ENCODE measurements at places on chromosomes 3 and 15.

DNA sequence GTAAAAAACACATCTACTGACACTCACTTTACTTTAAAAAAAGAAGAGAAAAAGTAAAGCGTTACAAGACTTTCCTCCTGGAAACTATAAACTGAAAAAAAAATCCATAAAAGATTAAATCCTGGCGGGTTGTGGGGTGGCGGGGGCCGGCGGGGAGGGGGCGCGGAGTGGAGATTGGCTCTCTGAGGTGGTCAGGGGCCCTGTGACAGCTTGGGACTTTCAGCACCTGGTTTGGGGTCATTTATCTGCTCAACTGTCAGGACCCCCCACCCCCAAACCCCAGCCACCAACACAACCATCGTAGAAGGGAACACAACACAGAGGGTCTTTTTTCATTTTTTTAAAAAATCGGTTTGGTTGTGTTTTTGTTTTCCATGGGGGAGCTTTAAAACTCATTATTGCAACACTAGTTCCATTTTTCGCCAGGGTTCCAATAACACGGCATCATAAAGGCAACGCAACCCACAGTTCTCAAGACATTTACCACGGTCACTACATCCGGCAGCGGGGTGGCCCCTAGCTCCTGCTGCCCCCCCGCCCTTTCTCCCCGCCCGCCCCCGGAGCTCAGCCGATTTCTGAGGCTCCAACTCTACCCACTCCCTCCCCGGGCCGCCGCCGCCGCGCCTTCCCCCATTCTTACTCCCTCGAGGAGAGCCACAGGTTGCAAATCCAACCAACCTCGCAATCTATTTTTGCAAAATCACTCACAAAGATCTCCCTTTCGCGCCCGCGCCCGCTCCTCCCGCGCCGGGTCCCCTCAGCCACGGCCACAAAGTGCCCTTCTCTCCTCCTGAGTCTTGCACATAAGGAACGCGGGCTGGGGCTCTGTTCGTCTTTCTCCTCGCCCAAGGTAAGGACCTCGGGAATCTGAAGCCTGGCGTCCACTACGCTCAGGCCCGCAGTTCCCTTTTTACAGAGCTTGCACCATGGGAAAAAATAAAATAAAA is 1.8 kb downstream of the BCL6 start:
- H3K27ac ChIP-seq: peak overlapping the region; percentile 100
- H3K4me3 ChIP-seq: peak overlapping the region; percentile 99
- peaks cover 10% of the 10 kb centered on the region for H3K27me3 ChIP-seq

DNA sequence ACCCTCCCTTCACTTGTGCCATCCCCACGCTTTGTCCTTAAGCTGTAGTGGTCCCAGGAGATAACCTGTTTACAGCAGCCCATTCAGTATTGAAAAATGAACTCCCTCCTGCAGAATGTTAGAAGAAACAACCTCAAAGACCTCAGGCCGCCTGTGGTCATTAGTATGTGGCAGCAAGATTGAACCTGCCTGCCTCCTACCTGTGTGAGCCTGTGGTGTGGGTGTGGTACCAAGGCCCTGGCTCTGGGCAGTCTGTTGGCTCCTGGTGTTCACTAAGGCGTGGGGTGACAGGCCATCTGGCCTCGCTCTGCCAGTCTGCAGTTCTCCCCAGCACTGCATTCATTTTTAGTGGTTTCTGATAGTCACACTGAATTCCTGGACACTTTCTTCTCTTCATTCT is 21.0 kb downstream of the LSM3 start:
- H3K4me1 ChIP-seq: peaks cover 16% of the 10 kb centered on the region
- DNase-seq: no peak
- H3K36me3 ChIP-seq: peaks cover 45% of the 10 kb centered on the region
- no peak overlapping the region for H3K4me3 ChIP-seq
- peaks cover 2% of the 10 kb centered on the region for H3K27me3 ChIP-seq

- peaks cover 17% of the 10 kb centered on the region for H3K36me3 ChIP-seq
- H3K4me3 ChIP-seq: no peak overlapping the region
- H3K4me1 ChIP-seq: no peaks in the 10 kb centered on the region
- H3K27me3 ChIP-seq: no peaks in the 10 kb centered on the region
- H3K27ac ChIP-seq: no peak overlapping the region
Measured at GRCh38 chr3:15405448-15406050, 21.8 kb downstream of the METTL6 start.

DNA sequence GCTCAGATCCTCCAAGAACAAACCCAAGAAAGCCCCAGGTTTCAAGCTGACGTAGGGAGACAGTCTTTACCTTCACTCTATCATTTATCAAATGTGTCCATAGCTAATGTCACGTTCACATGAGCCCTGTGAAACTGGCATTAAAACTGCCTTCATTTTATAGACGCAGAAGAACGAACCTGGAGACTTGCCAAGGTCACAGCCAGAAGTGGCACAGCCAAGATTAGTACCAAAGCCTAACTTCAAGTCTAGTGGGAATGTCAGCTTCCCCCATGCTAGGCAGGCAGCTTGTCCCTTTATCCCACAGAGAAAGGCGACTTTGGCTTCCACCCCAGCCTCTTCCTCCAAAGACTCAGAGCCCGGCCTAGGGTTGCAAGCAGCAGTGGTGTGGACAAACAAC is 517.2 kb downstream of the SHQ1 start:
- peaks cover 32% of the 10 kb centered on the region for H3K27me3 ChIP-seq
- no peak overlapping the region for H3K4me3 ChIP-seq
- no peaks in the 10 kb centered on the region for H3K36me3 ChIP-seq
- no peak overlapping the region for H3K27ac ChIP-seq

DNA sequence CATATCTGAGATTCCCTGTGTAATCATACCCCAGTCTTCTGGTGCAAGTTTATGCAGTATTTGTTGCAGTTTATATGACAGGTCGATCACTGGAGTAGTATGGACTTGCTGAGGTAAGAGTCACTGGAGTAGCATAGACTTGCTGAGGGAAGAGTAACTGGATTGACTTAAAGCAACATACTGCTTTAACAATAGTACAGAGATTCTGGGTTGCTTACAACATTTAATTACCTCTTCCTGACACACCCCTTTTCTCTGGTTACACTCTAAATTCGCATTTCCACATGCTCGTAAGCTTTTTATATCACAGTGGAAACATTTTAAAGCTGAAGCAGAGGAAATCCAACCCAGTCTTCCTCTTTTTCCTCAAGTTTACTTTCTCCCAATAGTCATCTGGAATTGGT is 11.8 kb downstream of the AAGAB start:
- H3K27ac ChIP-seq: no peak overlapping the region
- no peak overlapping the region for H3K4me3 ChIP-seq
- H3K27me3 ChIP-seq: no peaks in the 10 kb centered on the region
- H3K4me1 ChIP-seq: peaks cover 18% of the 10 kb centered on the region

DNA sequence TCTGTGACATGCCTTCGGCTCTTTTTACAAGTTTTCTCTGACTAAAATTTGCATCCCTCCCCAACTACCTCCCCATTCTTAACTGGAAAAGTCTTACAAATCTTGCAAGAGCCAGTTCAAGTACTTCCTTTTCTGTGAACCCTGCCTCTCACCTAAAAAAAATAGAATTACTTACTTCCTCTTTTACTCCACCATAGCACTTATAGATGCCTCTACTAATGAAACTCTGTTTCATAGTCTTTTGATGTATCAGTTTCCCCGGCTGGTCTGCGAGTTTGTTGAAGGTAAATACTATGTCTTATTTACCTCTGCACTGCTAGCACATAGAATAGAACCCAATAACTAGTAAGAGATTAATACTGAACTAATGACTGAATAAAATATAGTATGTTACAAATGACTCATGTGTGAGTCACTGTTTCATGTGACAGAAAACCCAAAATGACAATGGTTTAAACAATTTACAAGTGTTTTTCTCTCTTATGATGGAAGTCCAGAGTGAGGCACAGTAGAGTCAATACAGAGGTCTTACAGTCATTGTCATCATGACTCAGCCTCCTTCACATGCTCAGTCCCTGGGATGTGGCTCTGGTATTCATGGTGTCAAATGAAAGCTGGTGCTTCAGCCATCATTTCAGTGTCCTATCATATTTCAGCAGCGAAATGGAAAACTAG is 393.5 kb downstream of the RSL24D1 start:
- no peak overlapping the region for H3K4me3 ChIP-seq
- H3K27me3 ChIP-seq: no peaks in the 10 kb centered on the region
- no peaks in the 10 kb centered on the region for H3K36me3 ChIP-seq
- no peaks in the 10 kb centered on the region for H3K4me1 ChIP-seq

GRCh38 chr15:49122541-49123062 is 32.8 kb downstream of the COPS2 start:
- no peaks in the 10 kb centered on the region for H3K4me1 ChIP-seq
- no peak for DNase-seq
- no peak overlapping the region for H3K4me3 ChIP-seq
- peaks cover 2% of the 10 kb centered on the region for H3K27me3 ChIP-seq

DNA sequence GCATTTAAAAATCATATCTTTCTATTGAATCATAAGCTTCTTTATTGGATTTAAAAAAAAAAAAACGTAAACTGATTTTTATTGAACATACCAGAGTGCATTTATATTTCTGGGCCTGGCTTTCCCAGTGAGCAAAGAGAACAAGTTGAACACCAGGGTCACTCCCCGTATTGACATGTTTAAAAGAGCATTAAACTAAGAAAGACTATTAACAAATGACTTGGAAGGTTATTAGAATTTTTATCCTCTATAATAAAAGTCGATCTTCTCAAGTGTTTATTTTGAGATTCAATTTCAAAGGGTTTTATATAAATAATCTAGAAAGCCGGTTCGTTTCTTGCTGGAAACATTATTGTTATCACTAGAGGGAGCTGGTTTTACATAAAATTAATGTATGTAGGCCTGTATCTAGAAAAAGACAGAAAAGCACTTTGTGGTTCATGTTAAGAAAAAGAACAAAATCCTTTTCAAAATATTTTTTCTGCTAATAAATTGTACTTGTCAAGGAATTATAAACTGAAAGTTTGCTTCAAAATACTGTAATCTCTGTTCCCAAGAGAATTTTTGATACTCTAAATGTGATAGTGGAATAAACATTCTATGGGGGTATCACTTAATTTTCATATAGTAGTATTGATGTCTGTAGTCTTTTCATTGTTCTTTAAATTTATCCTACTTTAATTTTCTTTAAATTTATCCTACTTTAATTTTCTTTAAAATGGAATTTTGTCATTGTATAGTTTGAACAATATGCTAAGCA is 321.8 kb upstream of the MME start:
- H3K27ac ChIP-seq: no peak overlapping the region
- no peaks in the 10 kb centered on the region for H3K36me3 ChIP-seq
- H3K4me3 ChIP-seq: no peak overlapping the region
- DNase-seq: no peak
- H3K4me1 ChIP-seq: peaks cover 5% of the 10 kb centered on the region

DNA sequence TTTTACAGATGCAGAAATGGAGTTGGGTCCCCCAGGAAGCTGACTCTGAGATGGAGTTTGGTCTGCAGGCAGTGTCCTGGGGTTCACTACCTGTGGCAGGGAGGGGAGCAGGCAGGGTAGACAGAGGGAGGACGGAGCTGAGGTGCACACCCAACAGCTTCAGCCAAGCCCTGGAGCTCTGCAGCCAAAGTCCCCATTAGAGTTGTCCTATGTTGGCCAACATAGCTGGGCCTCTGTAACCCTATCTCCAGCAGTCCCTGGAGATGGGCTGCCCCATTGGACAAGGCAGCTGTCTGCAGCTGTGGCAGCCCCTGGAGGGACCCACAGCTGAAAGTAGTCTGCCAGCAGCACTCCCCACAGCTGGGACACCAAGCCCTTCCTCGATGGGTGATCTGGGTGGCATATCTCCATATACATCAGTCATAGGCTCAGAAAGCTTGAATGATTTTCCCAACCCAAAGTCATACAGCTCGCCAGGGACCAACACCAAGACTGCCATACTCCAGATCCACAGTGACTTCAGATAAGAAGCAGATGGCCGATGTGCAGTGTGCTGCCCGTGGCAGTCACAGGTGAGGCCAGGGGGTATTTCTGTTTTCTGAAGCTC is 31.9 kb downstream of the STARD5 start:
- peaks cover 17% of the 10 kb centered on the region for H3K4me1 ChIP-seq
- peaks cover 14% of the 10 kb centered on the region for H3K27me3 ChIP-seq
- no peak overlapping the region for H3K27ac ChIP-seq
- no peaks in the 10 kb centered on the region for H3K36me3 ChIP-seq

DNA sequence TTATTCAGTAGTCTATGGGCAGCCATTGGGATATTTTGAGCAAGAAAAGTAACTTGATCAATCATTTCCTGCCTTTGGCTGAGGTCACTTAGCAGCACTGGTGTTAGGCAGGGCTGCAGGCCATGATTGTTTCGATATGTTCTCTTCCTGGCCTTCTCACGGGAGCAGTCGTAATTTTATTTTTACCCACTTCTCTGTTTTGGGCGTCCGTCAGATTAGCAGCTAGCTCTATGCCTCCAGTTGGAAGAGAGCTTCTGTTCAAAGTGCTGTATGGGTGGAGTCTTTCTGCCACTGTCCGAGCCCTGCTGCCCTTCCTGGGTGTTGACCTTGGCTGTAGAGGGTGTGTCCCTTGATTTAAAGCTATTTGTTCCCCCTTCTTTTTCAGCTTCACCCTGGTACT is 123.4 kb upstream of the ROPN1 start:
- H3K4me1 ChIP-seq: peaks cover 55% of the 10 kb centered on the region
- no peak for DNase-seq
- H3K27ac ChIP-seq: no peak overlapping the region

- H3K4me1 ChIP-seq: peaks cover 17% of the 10 kb centered on the region
- no peaks in the 10 kb centered on the region for H3K27me3 ChIP-seq
- no peak overlapping the region for H3K4me3 ChIP-seq
- DNase-seq: no peak
Measured at GRCh38 chr3:30198162-30198561, 408.2 kb upstream of the TGFBR2 start.

GRCh38 chr3:12287727-12288181 is 1.1 kb upstream of the PPARG start:
- H3K4me1 ChIP-seq: no peaks in the 10 kb centered on the region
- peak; percentile 67 for DNase-seq
- H3K27me3 ChIP-seq: peaks cover 72% of the 10 kb centered on the region
- peak overlapping the region; percentile 81 for H3K4me3 ChIP-seq
- no peaks in the 10 kb centered on the region for H3K36me3 ChIP-seq
- H3K27ac ChIP-seq: no peak overlapping the region

DNA sequence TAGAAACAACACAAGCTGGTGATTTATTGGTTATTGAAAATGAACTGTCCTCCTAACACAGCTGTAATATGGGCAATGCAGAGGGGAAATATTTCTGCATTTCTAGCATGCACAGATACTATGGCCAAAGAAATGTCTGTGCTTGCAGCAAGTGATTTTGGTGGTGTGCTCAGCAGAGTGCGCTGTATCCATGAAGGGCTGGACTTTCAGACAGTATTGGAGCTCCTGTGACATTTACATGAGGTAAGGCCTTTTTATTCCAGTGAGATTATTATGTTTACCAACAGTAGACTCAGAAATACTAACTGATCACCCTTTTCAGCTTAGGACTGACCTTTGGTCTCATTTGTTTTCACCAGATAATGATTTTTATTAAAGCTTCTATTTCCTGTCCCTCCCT is 1302.6 kb upstream of the EPHA6 start:
- no peaks in the 10 kb centered on the region for H3K36me3 ChIP-seq
- no peaks in the 10 kb centered on the region for H3K4me1 ChIP-seq
- H3K27me3 ChIP-seq: no peaks in the 10 kb centered on the region
- no peak for DNase-seq

- no peaks in the 10 kb centered on the region for H3K4me1 ChIP-seq
- H3K27me3 ChIP-seq: no peaks in the 10 kb centered on the region
- H3K36me3 ChIP-seq: no peaks in the 10 kb centered on the region
Measured at GRCh38 chr3:104388619-104389018, 978.1 kb upstream of the ALCAM start.
